ENCODE measurements at places on chromosomes 1 and 21.

- no peak for DNase-seq
These were observed 35.2 kb upstream of the RCSD1 start for GRCh38 chr1:167594822-167595221.

- DNase-seq = no peak
These were observed 290.4 kb downstream of the OLFM3 start for GRCh38 chr1:101706366-101706765.

DNA sequence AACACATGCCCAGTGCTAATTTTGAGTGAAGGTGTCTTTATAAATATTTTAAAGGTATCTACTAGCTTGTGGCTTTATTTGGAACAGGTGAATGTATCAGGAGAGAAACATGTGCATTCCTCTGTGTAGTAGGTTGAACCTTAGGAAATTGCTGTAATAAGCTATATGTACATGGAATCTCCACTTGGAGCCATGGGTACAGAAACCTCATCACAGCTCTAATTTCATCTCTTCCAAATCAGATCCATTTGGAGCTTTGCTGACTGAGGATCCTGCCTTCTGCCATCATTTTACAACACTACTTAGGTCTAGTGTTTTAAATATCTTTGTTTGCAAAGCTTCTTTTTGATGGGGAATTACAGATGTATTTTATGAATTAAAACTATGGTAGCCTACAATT is 2.1 kb downstream of the KCNK2 start:
- no peak for DNase-seq

DNA sequence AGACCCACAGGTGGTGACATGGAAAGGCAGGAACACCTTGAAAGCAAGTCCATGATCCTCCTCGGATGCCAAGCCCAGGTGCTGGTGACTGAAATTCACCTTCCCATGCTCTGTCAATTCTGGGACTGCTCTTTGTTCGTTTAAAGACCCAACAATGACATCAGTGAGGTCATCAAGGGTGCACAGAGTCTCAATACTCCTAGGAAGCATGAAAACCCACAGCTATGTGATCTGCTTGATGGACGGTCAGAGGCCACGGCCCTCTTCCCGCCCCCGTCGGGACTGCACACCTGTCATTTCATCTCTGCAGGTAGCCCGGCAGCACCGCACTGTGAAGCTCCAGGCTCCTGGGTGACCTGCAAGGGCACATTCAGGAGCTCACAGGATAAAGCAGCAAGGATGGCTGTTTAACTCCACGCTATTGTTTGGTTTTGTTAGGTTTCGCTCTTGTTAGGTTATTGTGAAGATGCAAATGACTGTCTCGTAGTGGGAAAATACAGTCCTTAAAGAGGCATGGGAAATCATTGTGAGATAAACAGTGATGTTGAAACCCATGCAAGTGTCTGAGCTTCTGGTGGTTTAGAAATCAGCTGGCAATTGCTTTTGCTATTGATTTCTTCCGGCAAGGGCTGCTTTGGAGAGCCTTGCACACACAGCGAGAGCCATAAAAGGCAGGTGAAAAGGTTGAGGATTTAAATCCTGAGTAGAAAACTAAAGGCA is 124.8 kb upstream of the AJAP1 start:
- DNase-seq = no peak

GRCh38 chr1:37616330-37616729 is 18.4 kb downstream of the RSPO1 start:
- DNase-seq = no peak

- no peak for DNase-seq
These were observed 10.4 kb downstream of the SH3BGRL3 start for GRCh38 chr1:26290122-26290881.

DNA sequence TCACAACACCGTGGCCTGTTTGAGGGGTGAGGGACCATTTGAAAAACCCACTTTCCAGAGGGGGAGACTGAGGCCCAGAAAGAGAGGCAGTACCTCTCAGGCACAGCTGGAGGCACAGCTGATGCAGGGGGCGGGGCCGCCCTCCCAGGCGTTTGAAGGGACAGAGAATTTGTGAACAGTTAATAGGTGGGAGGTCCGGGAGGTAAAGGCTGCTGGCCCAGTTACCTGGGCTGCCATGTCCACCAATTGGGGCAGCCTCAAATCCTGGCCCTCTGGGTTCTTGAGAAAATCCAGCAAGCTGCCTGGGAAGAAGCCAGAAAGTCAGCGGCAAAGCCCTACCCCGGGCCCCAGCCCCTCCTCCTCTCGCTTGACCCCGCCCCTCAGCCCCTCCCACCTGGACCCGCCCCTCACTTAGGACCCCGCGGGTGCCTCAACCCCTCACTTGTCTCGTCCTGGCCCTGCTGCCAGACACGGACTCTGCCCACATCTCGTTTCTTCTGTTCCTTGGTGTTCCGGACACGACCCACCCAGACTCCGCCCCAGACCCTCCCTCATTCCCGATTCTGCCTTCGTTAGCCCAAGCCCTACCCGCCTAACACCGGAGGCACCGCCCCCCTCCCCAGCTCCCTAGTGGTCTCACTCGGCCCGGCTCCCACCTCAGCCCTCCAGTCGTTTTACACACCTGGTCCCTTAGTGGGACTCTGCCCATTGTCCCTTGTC is 10.8 kb upstream of the AHDC1 start:
- no peak for DNase-seq

GRCh38 chr1:113041569-113042284 is 31.3 kb upstream of the LRIG2 start:
- DNase-seq = no peak

DNA sequence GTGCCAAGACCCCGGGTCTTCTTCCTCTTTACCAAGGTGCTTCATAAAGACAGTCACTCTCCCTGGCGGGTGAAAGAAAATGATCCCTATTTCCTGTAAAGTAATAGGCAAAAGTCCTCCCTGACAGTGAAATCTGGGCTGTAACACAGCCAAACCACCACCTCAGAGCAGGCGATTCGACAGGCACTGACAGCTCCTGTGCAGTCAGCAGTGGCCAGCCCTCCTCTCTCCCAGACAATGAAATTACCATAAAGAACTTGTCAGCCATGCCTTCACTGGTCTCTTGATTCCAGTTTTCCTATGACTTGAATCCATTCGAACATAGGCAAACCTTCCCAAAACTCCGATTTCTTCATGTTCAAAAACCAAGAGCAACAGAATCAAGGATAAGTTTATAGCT is 492.2 kb upstream of the DAB1 start:
- DNase-seq = no peak

DNA sequence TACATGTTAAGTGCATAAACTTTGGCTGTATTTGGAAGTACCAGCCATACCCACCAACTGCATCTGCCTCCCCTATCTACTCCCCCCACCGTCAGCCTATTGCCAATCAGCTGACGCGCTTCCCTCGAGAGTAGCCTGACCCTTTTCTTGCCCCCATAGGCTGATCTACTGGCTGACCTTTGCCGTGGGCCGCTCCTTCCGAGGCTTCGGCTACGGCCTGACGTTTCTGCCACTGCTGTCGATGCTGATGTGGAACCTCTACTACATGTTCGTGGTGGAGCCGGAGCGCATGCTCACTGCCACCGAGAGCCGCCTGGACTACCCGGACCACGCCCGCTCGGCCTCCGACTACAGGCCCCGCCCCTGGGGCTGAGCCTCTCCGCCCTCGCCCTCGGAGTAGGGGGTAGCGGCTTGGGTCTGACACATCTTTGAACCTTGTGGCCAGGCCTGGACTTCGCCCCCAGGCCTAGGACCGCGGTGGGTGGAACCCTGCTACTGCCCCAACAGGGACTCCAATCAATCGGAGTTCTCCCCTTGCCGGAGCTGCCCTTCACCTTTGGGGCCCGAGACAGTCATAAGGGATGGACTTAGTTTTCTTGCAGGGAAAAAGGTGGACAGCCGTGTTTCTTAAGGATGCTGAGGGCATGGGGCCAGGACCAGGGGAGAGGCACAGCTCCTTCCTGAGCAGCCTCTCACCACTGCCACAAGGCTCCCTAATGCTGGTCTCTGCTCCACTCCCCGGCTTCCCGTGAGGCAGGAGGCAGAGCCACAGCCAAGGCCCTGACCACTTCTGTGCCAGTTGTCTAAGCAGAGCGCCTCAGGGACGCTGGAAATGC is 4.0 kb downstream of the GLMP start:
- DNase-seq = no peak

- DNase-seq = no peak
These were observed 66.7 kb downstream of the TEX35 start for GRCh38 chr1:178579562-178579961.

- DNase-seq = no peak
These were observed 167.7 kb downstream of the PLPP3 start for GRCh38 chr1:56411484-56412180.

DNA sequence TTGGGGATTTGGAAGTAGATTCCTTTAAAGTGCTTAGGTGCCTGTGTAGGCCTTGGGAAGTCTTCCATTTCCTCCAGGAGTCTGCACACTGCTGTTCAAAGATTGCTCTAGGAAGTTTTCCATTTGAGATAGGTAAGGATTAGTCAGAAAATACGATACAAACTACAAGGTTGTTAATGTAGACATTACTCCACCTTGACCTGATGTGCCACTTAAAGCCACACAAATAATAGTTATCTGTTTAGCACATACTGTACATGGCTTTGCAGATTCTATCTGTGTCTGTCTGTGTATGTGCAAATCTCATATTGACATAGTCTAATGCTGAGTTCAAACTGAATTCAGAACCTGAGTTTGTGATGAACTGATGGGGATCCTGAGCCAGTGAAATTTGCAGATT is 118.4 kb downstream of the RHOU start:
- no peak for DNase-seq

- no peak for DNase-seq
These were observed 1.1 kb upstream of the PHTF1 start for GRCh38 chr1:113760102-113761080.
